ENCODE measurements at places on chromosomes 3 and 15.

DNA sequence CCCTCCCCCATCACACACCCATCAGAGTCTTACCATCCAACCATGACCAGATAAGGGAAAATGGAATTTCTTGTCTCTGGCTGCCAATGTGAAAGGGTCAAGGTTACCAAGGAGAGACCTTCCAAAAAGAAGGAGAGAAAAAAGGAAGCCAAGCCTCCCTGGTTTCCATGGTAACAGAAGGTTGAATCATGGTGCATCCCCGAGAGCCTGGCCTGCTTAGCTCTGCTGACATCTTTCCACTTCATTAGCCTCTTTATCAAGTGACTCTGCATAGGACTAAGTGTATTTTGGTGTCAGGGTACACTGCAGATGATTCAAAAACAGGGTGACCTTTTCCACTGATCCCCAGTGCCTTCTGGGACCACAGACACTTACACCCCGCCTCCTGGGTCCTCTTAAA lies 225.7 kb upstream of the PPP2R3A start:
- no peak for DNase-seq

- DNase-seq: peak; percentile 12
Measured at GRCh38 chr3:45054196-45054857, 28.2 kb downstream of the CLEC3B start.

DNA sequence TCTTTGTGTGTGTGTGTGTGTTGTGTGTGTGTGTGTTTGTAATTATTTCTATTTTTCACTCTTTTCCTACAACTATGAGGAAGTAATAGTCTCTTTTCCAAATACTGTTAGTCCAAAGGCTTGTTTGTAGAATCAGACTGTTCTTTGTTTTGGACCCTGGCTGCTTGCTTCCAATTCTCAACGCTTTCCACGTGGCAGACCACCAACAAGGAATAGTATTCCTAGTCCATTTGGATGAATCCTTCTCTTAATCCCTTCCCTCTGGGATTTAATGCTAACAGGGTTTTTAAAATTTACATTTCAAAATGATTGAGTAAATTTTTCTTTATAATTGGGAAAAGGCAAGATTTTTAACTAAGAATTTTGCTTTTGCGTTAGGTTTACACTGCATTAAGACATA lies 62.7 kb downstream of the ADAMTSL3 start:
- DNase-seq: no peak

DNA sequence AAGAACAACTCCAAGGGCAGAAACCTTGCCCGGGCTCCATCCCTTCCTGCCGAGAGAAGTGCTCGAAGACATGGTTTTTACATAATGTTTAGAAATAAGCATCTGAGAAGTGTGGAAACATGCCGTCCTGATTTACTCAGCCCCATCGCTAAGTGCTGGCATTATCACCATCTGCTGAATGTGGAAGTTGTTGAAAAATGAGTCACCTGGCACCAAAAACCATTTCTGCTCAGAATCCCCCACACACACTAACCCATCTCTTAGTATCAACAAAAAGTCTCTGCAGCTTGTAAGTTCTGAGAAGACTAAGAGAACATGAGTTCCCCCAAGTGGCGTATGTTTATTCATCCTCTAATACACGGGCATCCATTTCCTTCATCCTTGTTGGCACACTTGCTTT lies 51.0 kb upstream of the ARL8B start:
- DNase-seq: no peak

GRCh38 chr15:76954744-76955143 lies 23.2 kb downstream of the RCN2 start:
- no peak for DNase-seq

- no peak for DNase-seq
Measured at GRCh38 chr15:67521783-67522568, 1.0 kb downstream of the C15orf61 start.

- DNase-seq: no peak
Measured at GRCh38 chr3:174541708-174542315, 317.3 kb upstream of the NAALADL2 start.

GRCh38 chr3:45017821-45018220 lies 8.3 kb upstream of the CLEC3B start:
- no peak for DNase-seq

GRCh38 chr15:39156646-39157250 lies 424.1 kb upstream of the THBS1 start:
- DNase-seq: no peak

DNA sequence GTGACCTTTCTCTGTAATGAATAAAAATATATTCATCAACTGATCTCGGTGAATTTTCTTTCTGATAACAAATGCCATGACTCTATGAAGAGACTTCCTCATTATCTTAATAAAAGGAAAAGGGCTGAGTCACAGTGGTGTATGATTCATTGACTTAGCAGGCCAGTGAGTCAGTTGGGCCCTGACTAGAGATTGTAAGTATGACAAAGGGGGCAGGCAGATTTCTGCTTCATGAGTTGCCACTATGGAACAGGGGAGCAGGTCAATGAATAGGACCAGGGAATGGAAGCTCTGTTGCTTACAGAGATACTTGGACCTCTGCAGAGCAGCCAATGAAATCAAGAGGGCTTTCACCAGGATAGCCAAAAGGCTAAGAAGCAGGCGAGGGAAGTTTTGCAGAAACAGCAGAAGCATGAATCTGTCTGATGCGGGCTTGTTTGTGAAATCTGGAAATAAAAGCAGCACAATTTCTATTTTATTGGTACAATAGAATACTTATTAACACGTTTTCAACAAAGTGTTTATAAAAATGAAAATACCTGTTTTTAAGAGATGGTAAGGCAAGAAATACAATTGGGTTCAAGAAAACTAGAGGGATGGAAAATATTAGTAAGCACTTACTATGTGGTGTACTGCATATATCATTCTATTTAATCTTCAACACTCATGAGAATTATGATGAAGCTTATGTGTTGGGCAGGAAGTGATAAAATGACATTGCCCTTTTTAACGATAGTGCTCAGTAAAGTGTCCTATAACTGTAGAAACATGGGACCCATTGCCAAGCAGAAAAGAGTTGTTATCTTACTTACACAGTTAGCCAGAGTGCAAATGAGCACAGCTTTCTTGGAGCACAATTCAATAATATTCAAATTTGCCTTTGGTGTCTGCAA lies 169.8 kb upstream of the MYRIP start:
- no peak for DNase-seq

GRCh38 chr3:12401208-12401607 lies 83.1 kb upstream of the TSEN2 start:
- no peak for DNase-seq

GRCh38 chr3:141370065-141370533 lies 1.8 kb downstream of the ZBTB38 start:
- DNase-seq: no peak

GRCh38 chr3:31522152-31522551 lies 10.6 kb upstream of the STT3B start:
- DNase-seq: no peak

DNA sequence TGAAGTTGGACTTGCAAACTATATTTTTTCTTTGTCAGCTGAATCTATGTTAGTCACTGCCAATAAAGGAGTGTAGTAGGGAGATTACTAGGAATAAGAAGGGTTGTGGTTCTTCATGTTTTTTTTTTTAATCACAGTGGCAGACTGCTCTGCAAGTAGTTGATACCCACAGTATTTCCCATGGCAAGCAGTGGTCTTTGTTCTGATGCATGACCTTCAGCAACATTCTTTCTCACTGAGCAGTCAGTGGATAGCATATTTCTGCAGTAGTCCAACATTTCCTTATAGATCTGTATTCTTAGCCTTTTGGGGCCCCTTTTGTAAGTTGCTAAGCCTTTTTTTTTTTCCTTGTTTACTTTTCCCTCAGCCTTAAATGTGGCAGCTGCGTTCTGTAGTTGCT lies 151.1 kb downstream of the DOCK3 start:
- no peak for DNase-seq

- DNase-seq: no peak
Measured at GRCh38 chr3:194111336-194111735, 24.6 kb upstream of the HES1 start.

DNA sequence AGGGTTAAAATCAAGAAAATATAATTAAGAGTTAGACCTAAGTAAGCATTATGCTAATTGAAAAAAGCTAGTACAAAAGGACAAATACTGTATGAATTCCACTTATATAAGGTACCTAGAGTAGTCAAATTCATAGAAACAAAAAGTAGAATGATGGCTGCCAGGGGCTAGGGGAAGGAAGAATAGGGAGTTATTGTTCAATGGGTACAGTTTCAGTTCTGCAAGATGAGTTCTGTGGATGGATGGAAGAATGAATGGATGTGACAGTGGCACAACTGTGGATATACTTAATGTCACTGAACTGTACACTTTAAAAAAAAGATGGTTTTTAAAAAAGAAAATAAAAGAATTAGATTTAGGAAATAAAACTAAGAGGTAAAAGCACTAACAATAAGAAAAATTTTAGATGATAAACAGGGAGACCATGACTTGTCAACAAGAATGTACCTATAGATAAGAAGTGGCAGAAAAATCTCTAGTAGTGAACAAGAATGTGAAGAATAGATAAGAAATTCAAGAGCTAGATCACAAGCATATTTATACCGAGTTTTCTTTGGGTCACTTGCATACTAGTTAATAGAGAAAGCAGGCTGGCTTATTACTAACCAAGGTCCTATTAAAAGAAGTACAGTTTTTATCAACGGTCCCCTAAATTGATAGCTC lies 5.5 kb downstream of the IFT80 start:
- DNase-seq: no peak

DNA sequence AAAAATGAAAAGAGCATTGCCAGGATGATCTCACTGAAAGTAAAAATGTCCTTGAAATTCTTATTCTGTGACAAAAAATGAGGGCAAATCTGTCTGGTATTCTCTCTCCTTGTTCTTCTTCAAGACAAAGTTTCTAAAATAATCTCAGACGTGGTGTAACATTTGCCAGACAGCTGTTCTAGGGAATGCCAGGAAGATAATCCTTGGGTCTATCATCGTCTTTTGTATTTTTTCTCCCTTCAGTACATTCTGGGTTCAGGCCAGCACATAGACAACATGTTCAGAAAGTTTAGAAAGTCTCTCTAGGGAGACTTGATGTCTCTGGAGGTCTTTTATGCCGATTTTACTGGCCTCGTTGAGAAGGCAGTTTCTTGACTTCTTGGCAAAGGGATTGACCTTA lies 121.2 kb upstream of the HES1 start:
- no peak for DNase-seq

- peak; percentile 22 for DNase-seq
Measured at GRCh38 chr3:195774917-195775316, 36.8 kb downstream of the MUC4 start.

DNA sequence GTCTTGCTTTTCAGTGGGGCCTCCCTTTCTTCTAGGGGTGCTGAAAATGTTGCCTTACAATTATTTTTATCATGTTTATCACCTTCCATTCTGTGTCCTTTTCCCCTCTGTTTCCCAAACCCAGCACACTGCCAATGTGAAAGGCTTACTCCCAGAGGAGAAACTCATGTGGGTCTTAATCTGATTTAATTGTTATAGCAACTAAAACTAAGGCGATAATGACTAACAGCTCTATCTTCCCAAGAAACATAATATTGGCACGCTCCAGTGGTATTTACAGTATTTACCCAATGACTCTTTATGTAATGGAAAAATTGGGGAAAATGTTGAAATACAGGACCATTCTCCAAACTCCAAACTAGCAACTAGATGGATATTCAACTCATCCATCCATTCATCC lies 58.4 kb downstream of the MESD start:
- no peak for DNase-seq

DNA sequence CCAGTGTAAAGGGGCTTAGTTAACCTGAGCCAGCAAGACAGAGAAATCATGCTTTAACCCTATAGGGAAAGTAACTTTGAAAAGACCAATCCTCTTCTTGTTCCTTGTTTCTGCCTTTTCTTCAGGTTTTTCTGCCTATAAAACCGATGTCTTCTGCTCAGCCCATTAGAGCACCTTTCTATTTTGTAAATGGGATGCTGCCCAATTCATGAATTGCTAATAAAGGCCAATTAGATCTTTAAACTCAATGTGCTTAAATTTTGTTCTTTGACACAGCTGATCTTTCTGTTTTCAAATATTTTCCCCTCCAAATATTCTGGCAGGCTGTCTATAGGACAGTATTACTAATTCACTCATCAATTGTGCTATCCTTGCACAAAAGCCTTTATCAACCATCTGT lies 33.8 kb upstream of the SPTSSB start:
- DNase-seq: no peak

GRCh38 chr3:110236976-110237610 lies 834.5 kb upstream of the NECTIN3 start:
- DNase-seq: no peak

DNA sequence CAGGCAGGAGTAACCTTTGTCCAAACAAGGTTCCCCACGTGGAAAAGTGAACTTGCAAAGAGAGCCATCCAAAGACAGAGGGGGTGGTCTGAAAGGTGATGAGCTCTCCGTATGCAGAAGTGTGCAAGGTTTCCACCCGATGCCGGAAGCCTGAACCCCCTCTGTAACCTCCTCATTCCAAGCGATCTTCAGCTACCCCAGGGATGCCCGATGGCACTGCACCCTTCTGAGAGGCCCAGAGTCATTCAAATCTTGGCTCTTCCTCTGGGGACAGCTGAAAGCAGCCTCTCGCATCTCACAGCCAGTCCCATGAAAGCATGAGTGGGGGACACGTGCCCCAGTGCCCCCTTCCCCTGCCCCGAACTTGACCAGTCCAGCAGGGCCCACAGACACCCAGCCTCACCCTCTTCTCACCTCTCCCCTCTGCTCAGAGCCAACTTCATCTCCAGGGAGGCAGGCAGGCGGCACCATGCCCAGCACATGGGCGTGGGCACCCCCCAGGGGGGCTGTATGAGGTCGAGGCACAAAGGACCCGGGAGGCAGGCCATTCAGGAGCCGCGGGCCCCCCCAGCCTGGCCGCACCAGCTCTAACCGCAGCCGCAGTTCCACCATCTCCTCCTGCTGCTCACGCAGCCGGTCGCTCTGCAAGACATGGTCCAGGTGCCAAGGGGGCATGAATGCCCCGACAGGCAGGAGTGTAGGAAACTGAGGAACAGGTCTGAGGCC lies 8.7 kb downstream of the KIF7 start:
- DNase-seq: no peak

- no peak for DNase-seq
Measured at GRCh38 chr3:192010490-192010889, 549.5 kb downstream of the PYDC2 start.

DNA sequence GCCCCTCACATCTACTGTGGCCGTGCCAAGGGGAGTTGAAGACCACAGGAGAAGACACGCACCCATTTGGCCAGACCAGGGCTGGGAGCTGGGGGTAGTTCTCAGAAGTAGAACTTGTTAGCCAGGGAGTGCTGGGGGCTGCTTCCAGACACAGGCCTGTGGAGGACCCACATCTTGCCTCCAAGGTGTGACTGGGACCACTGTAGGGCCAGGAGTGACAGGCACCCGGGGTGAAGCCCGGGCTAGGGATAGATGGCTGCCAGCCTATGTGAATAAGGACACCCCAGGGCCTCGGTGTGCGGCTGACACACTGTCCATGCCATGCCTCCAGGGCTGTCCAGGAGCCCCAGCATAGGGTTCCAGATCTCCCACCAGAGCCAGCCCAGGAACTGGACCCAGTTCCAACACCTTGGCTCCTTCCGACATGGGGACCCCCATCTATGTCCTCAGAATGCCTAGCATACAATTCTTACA lies 1.8 kb downstream of the ANPEP start:
- DNase-seq: no peak

GRCh38 chr3:21464746-21465145 lies 286.3 kb downstream of the ZNF385D start:
- DNase-seq: no peak

Measured in GOT3 (cell line).